ENCODE measurements at places on chromosomes 3 and 15.
A peak's percentile ranks its signal among the peaks of the same experiment; 100 is the strongest.

GRCh38 chr3:169022457-169022856, 641.1 kb downstream of the MECOM start:
- DNase-seq = no peak

DNA sequence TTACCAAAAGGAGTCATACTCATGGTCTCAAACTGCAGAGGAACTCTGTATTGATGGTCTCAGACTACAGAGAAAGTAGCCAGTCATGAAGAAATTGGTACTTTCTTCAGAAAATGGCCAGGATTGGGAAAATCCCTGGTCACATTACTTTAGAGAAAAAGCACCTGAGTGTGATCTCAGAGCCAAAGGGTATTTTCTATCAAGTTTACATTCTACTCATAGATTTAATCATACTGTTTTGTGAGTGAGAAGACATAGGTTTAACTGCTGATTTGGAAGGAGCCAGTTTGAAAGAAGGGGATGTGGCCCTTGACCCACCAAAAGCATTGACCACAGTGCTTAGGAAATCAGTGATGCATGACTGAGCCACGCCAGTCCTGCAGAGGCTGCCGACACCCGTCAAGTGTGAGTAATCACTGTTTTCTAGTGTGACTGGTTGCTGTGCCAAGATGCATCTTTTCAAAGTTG, 203.6 kb downstream of the AKAP13 start:
- no peak for DNase-seq

GRCh38 chr15:62619526-62619925, 423.0 kb upstream of the TPM1 start:
- peak; percentile 50 for DNase-seq

DNA sequence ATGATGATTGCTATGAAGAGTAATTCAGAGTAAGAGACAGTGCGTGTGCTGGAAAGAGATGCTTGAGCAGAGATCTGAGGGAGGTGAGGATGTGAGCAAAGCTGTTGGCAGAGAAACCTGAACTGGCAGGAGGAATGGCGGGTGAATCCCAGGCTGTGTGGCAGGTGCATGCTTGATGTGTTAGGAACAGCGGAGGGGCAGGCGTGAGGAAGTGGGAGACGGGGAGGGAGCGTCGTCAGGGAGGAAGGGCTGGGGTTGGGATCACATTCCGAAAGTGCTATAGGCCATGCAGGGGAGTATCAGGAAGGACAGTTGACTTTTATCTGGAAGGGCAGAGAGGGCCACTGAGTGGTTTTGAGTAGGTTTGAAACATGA, 8.6 kb downstream of the GABRA5 start:
- DNase-seq = no peak

- DNase-seq = no peak
Measured at GRCh38 chr15:77871852-77872371, 205.6 kb downstream of the TBC1D2B start.

DNA sequence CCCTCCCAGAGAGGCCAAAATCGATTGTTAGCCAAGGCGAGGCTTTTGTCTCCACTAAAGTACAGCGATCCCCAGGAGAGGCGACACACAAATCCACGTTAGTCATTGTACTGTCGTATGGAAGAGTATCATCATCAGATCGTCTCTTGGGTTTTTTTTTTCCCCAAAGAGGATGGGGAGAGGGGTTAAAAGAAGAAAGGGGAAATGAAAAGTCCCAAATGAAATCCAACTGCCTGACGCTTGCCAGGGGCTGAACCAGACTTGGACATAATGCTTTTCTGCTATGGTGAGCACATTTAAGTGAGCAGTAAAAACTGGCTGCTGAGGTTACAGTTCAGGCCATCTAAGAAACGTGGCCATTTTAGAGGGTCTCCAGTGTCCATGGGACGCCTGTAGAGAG, 37.9 kb upstream of the CTSH start:
- no peak for DNase-seq

- no peak for DNase-seq
Measured at GRCh38 chr3:94735354-94735753, 672.5 kb downstream of the NSUN3 start.

DNA sequence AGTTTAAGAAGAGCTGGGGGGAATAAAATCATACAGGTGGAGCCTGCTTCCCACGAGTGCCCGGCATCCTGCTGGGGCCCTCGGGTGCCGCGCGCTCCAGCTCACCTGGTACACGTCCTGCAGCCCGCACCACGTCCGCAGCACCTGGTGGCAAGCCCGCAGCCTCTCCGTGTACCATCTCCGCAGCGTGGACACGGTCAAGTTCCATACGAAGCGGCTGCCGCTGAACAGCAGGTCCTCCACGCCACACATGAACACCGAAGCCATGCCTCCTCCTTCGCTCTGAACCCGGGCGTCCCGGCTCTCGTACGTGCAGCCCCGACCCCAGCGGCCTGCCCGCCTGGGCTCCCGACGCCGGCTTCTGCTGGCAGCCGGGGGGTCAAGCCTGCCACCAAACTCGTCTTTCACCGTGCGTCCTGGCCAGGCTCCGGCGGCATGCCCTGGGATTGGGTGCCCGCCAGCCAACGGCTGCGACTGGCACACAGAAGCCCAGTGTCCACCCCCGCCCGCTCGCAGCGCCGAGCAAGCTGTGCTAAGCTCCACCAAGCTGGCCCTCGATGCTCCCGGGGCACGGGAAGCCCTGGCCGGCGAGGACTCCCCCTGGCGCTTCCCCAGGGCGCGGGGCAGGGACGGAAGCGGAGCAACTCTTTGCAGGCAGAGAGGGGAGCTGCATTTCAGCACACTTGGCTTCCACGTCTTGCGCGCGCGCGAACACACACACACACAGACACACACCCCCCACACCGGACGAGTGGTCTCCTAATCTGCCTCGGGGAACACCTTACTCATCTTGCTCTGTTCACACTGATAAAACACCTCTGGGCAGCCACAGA, at the start of gene FRMD4B:
FRMD4B (minus strand) TSS at position 366 of the 833 bp plus-strand sequence; CDS start at position 267, 99 bp downstream.
- DNase-seq = no peak

DNA sequence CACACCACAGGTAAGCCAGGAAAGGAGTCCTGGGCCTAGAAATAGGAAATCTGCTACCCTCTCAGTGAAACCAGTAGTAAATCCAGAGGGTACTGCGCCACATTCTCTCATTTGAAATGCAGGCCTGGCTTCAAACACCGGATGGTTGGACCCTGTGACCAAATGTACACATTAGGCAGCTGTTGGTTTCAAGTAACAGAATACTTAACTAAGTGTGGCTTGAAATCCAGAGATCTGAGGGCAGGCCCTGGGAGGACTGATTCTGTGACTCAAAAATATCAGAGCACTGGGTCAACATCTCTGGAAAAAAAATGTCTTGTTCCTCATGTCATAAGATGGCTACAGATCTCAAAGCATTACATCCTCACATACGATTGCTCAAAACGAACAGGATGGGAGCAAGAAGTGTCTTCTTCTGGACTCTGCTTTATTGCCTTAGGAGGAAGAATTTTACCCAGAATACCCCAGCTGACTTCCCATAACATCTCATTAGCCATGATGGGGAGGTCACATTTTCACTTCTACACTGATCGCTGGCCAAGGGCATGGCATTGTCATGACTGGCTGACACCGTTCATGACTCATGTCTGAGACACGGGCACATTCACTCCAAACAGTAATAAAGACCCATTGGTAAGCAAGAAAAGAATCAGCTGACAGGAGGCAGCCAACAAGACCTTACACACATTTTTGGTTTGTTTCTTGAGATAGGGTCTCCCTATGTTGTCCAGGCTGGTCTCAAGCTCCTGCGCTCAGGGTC, 166.0 kb downstream of the ARRDC4 start:
- no peak for DNase-seq

- DNase-seq = no peak
Measured at GRCh38 chr15:101264011-101264410, 12.2 kb upstream of the CHSY1 start.

DNA sequence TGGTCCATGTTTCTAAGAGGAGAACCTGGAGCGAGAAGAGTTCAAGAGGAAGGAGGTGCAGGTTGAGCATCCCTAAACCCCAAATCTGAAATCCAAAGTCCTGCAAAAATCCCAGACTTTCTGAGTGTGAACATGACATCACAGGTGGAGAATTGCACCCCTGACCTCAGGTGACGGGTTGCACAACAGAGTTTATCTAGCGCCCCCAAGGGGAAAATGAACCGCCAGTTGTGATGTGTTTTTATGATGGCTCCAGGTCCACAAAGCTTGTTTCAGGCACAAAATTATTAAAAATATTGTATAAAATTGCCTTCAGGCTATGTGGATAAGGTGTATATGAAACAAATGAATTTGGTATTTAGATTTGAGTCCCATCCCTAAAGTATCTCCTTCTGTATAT, 420.0 kb downstream of the GABRB3 start:
- no peak for DNase-seq

GRCh38 chr3:64674591-64675076, 13.2 kb downstream of the ADAMTS9 start:
- no peak for DNase-seq

DNA sequence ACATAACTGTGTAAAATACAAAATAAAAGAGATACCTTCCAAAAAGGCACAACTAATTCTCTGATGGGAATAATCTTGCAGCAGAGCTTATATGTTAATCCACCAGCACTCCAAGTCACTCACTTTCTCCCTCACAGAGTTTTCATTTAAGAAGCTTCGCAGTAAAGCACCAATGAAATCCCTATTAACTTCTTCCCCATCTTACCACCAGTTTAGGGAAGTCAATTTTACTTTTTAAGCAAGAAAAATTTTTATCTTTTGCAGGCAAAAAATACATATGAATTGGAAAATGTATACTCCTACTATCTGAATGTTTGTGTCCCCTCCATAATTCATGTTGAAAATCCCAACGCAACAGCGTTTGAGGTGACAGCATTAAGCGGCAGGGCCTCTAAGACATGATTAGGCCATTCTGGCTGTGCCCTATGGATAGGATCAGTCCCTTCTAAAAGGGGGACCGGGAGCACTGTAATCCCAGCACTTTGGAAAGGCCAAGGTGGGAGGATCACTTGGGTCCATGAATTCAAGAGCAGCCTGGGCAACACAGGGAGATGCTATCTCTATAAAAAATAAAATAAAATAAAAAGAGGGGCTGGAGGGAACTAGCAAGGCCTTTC, 435.8 kb downstream of the SHQ1 start:
- DNase-seq = no peak

DNA sequence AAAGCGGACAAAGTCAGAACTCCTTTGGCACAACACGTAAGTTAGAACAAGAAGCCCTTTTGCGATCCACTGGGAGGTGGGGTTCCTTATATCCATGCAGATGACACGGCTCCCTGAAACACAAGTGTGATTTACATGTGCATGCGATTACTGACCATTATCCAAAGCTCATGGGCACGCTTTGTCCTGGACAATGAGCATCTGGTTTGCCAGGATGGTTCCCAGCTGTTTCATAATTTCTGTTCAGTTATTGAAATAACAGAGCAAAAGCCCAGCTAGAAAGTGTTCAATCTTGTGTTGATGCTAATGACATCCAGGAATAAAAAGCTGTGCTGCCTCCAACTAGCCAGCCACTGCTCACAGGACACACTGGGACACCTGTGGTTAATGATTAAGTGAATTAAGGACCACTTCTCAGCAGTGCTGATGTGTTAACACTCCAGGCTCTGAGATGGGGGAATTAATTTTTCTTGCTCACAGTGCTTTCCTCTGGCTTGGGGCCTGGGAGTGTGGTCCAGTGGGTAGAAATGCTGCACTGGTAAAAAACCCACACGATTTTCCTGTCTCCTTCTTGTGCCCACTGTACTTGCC, 123.1 kb upstream of the SLC2A2 start:
- DNase-seq = no peak

DNA sequence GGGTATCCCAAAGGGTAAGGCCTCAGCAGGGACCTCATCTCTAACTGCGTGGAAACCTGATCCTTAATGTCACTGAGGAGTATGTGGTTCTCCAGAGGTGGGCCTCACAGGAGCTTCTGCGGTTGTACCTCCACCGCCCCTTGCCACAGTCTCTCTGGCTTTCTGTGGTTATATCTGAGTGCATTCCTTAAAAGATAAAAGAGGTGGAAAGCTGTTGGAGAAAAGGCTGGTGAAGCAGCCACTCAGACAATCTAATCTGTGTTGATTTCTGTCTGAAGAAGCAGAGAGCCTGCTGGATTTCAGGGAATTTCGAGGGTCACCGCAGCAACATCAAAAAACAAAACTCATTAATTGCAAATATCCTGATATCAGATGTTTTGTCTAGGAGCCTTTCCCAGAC, 51.4 kb downstream of the SEMA6D start:
- DNase-seq = no peak

DNA sequence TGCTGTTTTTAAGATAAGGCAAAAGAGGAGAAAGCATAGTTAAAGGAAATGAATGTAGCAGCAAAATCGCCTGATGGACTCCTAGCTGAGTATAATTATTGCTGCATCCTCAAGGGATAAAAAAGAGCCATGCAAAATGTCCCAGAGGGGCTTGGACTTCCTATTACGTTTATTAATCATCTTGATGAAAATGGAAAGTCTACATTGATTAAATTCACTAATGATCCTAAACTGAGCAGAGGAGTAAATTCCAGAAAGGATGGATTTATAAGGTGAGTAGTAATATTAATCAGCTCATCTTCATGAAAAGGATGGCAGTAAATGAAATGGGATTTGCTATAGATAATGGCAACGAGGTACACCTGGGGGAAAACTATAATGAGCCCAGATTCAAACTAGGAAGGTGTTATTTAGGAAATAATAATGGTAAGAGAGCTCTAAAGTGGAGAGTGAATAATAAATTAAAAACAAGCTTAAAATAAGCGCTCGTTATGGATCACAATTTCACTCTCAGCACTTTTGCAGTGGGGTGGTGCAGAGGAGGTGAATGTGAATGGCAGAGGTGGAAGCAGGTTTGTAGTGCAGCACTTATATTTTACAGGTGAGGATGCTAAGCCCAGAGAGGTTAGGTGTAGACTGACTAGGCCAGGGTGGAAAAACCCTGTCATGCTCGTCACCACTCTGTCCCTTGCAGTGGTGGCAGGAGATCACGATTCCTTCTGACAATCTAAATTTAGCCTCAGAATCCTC, 22.3 kb downstream of the IL5RA start:
- no peak for DNase-seq

DNA sequence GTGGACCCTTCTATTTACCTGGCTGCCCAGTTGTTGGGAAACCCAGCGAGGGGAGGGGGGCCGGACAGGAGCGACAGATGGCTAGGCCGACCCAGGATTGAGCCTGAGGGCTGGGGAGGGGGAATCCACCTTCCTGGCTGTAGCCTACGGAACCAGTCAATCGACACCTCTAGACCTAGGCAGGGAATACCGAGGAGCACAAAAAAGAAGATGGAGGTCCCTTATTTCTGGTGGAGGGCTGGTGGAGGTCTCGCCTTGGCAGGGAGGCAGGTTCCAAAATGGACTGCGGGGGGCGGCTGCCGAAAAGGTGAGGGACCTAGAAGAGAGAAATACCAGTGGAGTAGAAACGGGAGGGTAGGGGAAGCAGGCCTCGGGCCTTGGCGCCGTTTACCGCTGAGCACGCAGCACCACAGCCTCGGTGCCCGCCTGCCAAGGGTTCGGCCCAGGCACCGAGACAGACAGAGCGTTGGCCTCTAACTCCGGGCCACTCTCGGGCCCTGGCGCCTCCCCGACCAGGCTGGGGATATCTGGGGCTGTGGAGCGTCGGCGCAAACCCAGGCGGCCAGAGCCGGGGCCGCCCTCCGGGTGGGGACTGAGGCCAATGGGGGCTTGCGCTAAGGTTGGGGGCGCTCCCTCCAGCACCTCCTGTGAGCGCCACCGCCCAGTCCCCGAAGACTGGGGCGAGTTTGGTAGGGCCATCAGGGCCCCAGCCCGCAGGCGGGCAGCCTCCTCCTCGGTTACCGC, 1.6 kb downstream of the ANKRD63 start:
- DNase-seq = no peak

GRCh38 chr3:171871392-171872274, 28.5 kb downstream of the TMEM212 start:
- DNase-seq = no peak

Data from fibroblast of skin of left biceps (primary cell).